ENCODE measurements at places on chromosomes 5 and 9.

GRCh38 chr5:123351240-123351639 is 72.0 kb downstream of the CEP120 start:
- no peak for DNase-seq

- peak; percentile 90 for DNase-seq
Observed at GRCh38 chr5:149063017-149063687, at the start of gene SH3TC2. TSS of gene SH3TC2 (minus strand) at chr5:149063062. CDS start at chr5:149063022, 40 bp downstream.

DNA sequence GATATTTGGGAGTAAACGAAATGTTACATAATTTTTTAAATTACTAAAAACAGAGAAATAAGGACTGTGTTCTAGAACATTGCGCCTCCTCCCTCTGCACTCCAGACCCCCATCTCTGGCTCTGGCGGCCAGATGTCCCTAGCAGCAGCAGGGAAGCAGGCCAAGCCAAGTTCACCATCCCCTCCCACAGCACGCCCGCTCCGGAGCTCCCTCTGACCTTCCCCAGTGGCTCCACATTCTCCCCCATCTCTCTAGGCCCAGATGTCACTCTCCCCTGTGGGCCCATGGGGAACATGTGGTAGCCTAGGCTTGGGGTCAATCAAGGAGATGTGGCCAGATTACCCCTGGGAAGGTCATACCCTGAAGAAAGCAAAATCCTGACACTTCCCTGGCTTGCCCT is 6.3 kb upstream of the WNK2 start:
- no peak for DNase-seq

DNA sequence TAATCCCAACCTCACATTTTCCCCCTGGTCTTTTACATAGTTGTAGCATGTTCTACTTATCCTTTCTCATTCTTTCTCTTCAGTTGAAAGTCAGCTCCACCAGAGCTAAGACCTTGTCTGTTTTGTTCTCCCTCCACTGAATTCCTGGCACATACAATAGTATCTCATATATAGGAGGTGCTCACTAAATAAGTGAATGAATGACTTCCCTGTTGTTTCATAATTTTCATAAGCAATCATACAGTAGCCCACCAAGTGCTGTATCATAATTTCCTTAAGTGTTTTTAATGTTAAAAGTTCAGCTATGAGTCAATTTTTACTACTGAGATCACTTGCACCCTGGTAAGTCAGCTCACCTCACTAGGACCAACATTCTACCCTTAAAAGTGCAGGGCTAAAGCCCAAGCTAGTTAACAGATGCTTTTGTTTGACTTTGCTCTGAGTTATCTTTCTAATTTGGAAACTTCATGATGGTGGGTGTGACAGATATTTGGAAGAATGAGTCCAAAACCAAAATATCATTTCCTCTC is 27.6 kb downstream of the TMEM245 start:
- no peak for DNase-seq

GRCh38 chr5:17426104-17426749 is 71.8 kb upstream of the TAF11L2 start:
- no peak for DNase-seq

DNA sequence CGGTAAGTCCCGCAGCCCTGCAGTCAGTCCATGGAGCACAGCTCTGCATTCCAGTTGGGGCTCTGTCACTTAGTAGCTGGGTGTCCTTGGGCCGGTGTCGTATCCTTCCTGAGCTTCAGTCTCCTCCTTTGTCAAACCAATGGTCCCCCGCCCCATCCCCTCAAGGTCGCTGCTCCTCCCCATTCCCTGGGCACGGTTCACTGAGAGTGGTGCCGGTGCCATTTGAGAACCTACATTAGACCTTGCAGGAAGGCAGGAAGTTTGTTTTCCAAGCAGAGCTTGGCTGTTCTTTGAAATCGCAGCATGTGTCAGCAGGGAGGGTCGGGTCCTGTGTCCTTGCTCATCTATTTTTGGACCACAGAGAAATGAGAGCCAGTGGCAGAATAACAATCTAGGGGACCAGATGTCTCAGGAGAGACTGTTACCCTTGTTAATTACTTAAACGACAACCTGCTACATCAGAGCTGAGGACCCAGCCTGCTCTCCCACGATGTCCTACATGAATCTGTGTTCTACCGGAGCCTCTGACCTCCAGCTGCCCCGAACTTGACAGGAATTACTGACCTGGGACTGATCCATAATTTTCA is 21.7 kb upstream of the BARHL1 start:
- no peak for DNase-seq

All from HepG2 (cell line).